ENCODE measurements at places on chromosomes 4 and X.

GRCh38 chrX:24005867-24006266 lies 21.1 kb downstream of the KLHL15 start:
- DNase-seq: no peak

DNA sequence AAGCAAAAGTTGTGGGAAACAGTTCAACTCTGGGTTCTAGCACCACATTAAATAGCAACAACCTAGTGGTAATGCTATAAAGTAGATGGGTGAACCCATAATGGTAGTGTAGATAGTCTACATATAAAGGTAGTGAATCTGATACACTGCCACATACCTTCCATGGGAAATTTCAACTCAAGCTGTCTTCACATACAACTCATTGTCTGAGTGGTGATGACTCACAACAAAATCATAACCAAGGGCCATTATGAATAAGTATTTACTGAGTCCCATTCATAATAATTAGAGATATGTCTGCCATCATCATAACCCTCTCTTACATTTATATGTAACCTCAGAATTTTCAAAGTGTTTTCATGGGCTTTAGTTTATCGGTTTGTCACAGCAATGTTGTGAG lies 34.8 kb downstream of the EGF start:
- DNase-seq: no peak

- peak; percentile 12 for DNase-seq
Observed at GRCh38 chr4:89001647-89002445, 55.1 kb downstream of the FAM13A start.

- no peak for DNase-seq
Observed at GRCh38 chr4:98682719-98683118, 24.3 kb upstream of the TSPAN5 start.

DNA sequence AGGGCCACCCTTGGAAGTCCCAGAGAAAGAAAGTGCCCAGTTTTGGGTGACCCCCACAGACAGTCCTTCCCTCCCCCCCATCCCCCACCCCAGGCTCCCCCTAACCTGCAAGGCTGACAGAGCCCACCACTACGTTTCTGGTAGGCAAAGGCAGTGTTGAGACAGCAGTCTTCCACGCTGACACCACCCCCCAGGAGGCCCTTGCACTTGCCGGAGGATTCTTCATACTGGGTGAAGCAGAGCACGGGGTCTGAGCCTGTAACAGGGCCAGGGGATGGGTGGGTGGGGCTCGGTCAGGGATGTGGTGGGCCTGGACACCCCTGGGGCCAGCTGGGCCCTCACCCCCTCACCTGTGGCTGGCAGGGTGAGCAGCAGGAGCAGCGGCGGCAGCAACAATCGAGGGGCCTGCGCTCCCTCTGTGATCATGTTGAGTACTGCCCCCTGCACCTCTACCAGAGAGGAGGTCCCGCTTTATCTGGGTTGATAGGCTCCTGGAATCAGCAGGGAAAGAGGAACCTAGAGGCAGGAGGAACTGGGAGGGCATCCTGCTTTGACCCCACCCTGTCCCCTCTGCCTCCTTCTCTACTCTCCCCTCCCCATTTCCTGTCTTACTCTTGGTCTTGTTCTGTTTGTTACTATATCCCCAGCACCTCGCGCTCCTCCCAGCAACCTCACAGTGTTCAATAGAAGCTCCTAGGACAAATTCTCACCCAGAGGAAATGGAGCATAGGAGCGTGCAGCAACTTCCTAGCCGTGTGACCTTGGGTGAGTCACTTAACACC lies at the start of gene CFP:
CFP (minus strand) TSS at position 512 of the 782 bp plus-strand sequence; CDS start at position 426, 86 bp downstream.
- DNase-seq: no peak

DNA sequence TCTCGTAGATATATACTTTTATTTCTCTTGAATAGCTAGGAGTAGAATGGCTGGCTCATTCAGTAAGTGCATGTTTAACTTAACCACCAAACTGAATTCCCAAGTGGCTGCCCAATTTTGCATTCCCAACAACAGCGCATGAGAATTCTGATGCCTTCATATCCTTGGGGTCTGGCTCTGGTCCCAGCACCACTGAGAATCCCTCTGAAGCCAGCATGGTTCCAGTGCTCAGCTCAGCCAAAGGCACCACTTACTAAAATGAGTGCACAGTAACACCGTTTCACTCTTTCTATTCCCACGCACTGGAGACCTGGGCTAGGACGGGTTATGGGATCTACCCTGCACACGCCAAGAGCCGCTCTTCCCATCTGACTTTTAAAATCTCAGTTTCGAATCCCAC lies 60.4 kb downstream of the CASP3 start:
- no peak for DNase-seq

DNA sequence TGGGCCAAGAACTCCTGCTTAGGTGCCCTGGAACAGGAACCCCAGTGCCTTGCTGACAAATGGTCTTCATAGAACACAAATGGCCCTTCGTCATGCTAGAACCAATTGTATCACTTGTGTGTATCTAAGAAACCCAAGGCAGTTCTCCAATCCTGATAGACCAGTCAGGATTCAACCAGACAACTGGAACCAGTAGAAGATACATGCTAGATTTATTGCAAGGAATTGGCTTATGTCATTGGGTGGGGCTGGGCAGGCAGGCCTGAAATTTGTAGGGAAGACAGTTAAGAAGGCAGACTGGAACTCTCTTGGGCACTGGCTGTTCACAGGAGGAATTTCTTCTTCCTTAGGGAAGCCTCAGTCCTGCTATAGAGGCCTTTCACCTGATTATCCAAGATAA lies 17.0 kb upstream of the TBL1X start:
- no peak for DNase-seq

GRCh38 chr4:151690876-151691275 lies 69.9 kb downstream of the GATB start:
- no peak for DNase-seq
